ENCODE measurements at places on chromosomes 7 and 10.

DNA sequence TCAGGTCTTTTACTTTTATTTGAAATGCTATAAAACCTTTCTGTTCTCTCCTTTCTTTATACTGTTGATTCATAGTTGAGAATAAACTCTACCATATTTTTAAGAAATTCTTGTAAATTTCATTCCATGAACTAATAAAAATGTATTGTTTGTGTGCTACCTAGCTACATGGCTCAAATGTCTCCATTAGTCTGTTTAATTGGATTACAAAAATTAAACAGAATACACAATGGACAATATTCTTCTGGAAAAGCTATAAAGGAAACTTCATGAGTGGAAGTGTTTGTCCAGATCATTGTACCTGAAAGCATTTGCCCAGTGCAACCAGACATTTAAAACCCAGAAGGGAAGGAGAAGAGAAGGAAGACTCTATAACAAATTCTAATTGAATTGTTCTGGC is 20.1 kb downstream of the KCND2 start:
- no peak for DNase-seq

GRCh38 chr7:4479367-4480039 is 202.6 kb upstream of the FOXK1 start:
- no peak for DNase-seq

- no peak for DNase-seq
Observed at GRCh38 chr10:121059351-121059750, 208.2 kb downstream of the WDR11 start.

- peak; percentile 37 for DNase-seq
Observed at GRCh38 chr10:11147722-11148121, 130.1 kb downstream of the CELF2 start.

GRCh38 chr10:62154231-62154630 is 114.4 kb downstream of the RTKN2 start:
- DNase-seq, result no peak

GRCh38 chr10:91635401-91636400 is 2.8 kb upstream of the PPP1R3C start:
- peak; percentile 55 for DNase-seq

- DNase-seq, result no peak
Observed at GRCh38 chr10:21972584-21972983, 30.9 kb downstream of the DNAJC1 start.

GRCh38 chr7:82202107-82202506 is 241.5 kb downstream of the CACNA2D1 start:
- DNase-seq, result no peak

GRCh38 chr10:100267239-100268104 is at the start of gene CWF19L1:
TSS of gene CWF19L1 (minus strand) at chr10:100267638. CDS start at chr10:100267593, 45 bp downstream.
- DNase-seq, result peak; percentile 40

GRCh38 chr10:132328738-132329137 is 3.3 kb upstream of the LRRC27 start:
- no peak for DNase-seq

DNA sequence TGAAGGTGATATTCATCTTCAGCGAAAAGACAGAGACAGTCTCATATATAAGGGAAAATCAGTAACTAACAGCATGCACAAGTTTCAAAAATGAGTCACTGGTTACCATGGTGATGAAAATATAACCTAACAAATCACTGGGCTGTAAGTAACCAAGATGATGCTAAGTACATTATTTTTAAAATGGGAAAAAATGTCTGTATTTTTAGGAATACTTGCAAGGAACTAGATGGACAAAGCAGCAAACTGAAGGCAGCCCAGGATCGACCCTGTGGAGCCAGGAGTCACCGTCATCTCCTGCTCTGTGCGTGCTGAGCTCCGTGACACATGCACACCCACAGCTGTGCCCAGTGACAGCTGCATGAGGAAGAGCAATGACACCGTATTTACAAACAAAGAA is 137.3 kb downstream of the ELMO1 start:
- DNase-seq, result no peak

DNA sequence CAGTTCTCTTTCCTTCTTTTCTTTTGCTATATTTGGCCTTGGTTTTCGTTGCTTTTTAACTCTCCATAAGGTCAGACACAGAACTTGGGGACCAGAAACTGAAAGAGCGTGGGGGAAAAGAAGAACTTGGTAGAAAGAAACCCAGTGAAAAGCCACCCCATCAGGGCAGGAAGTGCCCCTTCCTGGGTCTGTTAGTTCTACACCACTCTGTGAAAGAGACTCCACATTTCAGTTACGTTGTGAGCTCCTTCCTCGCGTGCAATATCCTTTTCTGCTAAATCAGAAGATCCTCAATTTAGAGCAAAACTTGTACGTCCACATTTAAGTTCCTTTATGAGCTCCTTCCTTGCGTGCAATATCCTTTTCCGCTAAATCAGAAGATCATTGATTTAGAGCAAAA is 220.6 kb upstream of the FOXK1 start:
- no peak for DNase-seq

GRCh38 chr7:12013983-12014382 is 182.0 kb upstream of the THSD7A start:
- no peak for DNase-seq

- DNase-seq, result no peak
Observed at GRCh38 chr7:41134300-41135255, 568.3 kb downstream of the INHBA start.

- DNase-seq, result no peak
Observed at GRCh38 chr10:107341281-107341680, 176.8 kb upstream of the SORCS1 start.

GRCh38 chr10:67976292-67977245 is 92.1 kb downstream of the SIRT1 start:
- DNase-seq, result no peak

DNA sequence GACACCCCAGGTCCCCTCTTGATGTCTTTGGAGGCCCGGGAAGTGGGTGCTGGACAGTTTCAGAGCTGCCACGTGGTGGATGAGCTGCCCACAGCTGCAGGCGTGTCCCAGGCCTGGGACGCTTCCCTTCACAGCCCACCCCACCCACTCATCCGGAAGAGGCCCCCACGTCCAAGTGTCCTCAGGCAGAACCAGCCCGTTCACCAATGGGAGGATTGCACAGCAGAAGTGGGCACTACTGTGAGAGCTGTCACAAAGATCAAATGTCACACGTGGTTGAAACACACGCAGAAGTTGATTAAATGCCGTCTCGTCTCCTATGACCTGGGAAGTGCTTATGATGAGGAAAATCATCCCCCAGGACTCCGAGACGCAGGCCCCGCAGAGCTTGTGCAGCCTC is 52.9 kb downstream of the STK32C start:
- no peak for DNase-seq

- DNase-seq, result no peak
Observed at GRCh38 chr10:11532306-11532705, 79.1 kb downstream of the USP6NL start.

GRCh38 chr7:31550432-31550831 is 36.5 kb downstream of the ITPRID1 start:
- no peak for DNase-seq

- DNase-seq, result no peak
Observed at GRCh38 chr7:66804001-66804400, 63.5 kb downstream of the RABGEF1 start.

DNA sequence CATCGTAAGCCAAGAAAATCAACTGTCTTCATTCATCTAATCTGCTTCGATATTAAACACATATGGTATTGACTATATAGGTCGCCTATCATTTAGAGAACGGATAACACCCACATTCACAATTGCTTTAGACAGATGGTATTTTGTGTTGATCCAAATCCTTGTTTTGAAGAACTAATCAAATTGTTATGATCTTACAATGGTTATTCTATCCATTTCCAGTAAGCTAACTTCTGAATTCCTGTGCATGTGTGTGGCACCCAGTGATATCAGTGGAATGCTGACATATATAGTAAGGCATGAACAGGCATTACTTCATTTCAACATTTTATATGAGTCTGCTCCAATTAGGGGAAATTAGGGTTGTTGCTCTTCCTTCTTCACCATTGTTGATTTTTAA is 98.8 kb downstream of the SEMA3E start:
- DNase-seq, result no peak

DNA sequence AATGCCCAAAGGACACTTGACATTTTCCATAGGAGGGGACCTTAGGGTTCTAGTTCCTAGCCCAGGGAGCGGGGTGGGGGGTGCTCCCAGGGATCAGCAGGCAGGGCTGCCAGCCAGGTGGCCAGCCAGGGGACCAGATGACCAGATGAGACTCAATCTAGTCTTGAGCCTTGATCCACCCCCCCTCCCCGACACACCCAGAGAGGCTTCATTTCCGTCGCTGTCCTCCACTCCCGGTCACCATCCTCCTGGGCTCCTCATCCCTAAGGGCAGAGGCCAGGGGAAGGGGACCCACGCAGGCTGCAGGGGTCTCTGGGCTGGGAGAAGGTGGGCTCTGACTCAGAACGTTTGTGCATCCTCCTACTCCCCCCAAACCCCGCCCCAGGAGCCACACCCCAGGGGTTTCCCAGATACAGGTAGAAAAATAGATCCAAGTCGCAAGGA is 1.0 kb downstream of the STX1A start:
- no peak for DNase-seq

GRCh38 chr10:131354380-131354779 is 42.9 kb upstream of the TCERG1L start:
- DNase-seq, result no peak

DNA sequence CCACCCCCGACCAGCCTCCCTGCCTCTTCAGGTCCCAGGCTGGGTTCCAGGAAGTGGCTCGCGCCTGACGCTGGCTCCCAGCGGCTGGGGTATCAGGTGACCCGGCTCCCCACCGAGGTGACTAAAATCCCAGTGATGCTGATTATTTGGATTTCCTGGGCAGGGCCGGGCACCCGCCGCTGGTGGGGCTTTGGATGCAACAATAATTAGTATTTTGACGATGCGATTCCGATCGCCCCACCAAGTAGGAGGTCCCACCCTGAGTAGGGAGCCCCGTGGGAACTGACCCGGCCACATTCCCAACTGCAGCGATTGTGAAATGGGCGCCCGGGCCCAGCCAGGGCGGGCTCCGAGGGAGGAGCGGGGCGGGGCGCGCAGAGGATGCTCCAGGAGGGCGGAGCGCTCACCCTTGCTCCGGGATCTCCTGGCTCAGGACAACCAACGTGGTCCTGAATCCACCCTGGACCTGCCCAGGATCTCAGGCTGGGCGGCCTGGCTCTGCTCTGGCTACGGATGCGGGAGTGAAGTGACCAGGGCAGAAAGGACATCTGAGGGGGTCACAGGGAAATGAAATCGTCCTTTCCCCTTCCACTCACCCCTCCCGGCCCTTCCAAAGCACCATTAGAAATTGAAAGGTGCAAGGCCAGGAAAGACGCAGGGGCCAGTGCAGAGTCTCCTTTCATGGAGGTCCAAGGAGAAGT is 32.6 kb downstream of the DUSP5 start:
- DNase-seq, result no peak

DNA sequence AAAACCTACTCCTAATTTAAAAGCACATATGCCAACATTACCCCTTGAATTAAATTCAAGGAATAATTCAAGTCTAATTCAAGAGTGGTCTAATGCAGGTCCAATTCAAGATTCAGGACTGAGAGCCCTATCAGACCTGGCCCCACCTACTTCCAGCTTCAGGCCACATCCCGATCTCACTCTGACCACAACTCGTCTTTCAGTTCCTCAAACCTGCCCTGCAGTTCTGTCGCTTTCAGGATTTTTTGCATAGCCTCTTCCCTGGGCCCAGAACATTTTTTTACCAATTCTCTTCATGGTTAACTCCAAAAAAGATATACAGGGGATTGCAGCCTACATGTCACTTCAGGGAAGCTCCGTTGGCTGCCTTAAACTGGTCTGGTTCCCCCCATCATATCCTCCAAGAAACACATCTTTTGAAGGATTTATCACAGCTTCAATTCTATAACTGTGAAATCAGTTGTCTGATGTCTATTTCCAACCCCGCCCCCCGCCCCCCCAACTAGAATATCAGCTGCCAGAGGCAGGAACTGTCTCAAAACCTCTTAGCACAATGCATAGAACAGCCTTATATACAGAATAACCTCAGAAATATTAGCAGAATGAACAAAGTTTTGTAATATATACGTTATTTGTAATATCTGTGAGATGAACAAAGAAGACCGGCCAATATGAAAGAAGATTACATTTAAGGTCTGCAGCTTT is 20.8 kb downstream of the CCDC6 start:
- DNase-seq, result no peak

GRCh38 chr10:6647811-6648526 is 67.9 kb upstream of the PRKCQ start:
- no peak for DNase-seq

- DNase-seq, result no peak
Observed at GRCh38 chr10:21661087-21661486, 127.1 kb downstream of the MLLT10 start.

GRCh38 chr10:96678725-96679124 is 41.6 kb downstream of the PIK3AP1 start:
- DNase-seq, result no peak

DNA sequence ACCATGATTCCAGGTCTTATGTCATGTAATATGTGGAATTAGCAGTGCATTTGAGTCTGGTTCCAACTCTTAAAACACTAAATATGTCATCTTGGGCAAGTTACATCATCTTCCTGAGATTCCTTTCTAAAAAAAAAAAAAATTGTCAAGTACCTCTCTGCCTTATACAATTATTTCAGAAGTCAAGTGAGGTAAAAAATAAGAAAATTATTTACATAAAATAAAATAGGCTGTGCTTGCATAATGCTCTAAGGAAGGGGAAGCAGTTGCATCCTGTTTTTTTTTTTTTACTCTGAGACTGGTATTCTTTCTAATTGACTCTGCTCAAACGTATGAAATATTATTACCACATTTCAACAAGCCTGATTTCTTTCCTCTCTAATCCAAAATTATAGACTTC is 55.1 kb upstream of the SEMA3A start:
- no peak for DNase-seq

- no peak for DNase-seq
Observed at GRCh38 chr10:31702005-31702404, 226.6 kb downstream of the ARHGAP12 start.

GRCh38 chr7:40221836-40222235 is 87.0 kb downstream of the SUGCT start:
- no peak for DNase-seq

GRCh38 chr10:70585578-70586169 is 16.9 kb downstream of the PRF1 start:
- peak; percentile 85 for DNase-seq

- no peak for DNase-seq
Observed at GRCh38 chr10:70347321-70347720, 35.1 kb downstream of the LRRC20 start.

GRCh38 chr7:45704683-45705016 is 130.5 kb downstream of the ADCY1 start:
- no peak for DNase-seq

DNA sequence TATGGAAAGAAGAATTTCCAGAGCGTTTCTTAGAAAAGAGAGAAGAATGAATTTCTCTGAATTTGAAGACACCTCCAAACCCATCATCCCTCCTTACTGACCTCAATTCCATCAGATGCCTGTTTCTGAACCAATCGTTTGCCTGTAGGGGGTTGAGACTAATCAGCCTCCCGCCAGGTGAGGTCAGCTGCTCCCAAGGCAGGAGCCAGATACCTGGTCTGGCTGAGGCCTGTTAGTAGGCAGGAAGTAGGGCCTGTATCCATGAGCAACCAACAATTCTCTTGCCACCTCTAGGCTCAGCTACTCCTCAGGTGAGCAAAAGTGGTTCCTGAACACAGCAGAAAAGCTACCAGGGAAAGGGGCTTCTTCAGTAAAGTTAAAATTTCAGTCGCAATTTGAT is 50.3 kb downstream of the HTR5A start:
- DNase-seq, result no peak

- DNase-seq, result no peak
Observed at GRCh38 chr7:31093282-31093681, 41.2 kb downstream of the ADCYAP1R1 start.

- no peak for DNase-seq
Observed at GRCh38 chr7:149719912-149720335, 53.5 kb downstream of the ZNF467 start.

GRCh38 chr10:57964351-57964750 is 303.3 kb downstream of the IPMK start:
- DNase-seq, result peak; percentile 42
